Ovary (tissue), 10 donors: ENCODE measurements at places on chromosomes 2 and 18. TPM values are rescaled to one million over a fixed set of nuclear protein-coding genes. Genes with fewer than 3 reads are reported as not detected.

- no peaks in the 10 kb centered on the region for H3K27me3 ChIP-seq
- H3K4me1 ChIP-seq: no peaks in the 10 kb centered on the region
- DNase-seq: no peak
- H3K36me3 ChIP-seq: no peaks in the 10 kb centered on the region
Measured at GRCh38 chr18:63427558-63427957, 5.3 kb upstream of the VPS4B start.

DNA sequence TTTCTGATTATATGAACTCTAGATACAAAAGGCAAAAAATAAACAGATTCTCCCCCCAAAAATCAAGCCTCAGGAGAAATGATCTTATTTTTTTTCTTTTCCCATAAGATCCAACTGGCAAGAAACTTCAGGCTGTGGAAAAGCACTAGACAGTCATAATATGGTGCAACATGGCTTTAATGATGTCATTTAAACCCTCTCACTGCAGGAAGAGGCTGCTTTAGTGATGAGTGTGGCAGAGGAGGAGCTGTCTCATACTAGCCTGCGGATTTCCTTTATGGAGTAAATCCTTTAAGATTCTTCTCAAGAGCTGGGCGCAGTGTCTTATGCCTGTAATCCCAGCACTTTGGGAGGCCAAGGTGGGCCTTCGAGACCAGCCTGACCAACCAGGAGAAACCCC, 83.3 kb upstream of the CD28 start:
- H3K4me3 ChIP-seq: no peak overlapping the region
- no peak overlapping the region for H3K27ac ChIP-seq
- no peak for DNase-seq
- peaks cover 9% of the 10 kb centered on the region for H3K4me1 ChIP-seq

- no peaks in the 10 kb centered on the region for H3K36me3 ChIP-seq
- no peak for DNase-seq
- H3K27me3 ChIP-seq: no peaks in the 10 kb centered on the region
- H3K4me1 ChIP-seq: peaks cover 9% of the 10 kb centered on the region
- no peak overlapping the region for H3K4me3 ChIP-seq
Measured at GRCh38 chr2:26274058-26274613, 29.4 kb downstream of the HADHB start.

DNA sequence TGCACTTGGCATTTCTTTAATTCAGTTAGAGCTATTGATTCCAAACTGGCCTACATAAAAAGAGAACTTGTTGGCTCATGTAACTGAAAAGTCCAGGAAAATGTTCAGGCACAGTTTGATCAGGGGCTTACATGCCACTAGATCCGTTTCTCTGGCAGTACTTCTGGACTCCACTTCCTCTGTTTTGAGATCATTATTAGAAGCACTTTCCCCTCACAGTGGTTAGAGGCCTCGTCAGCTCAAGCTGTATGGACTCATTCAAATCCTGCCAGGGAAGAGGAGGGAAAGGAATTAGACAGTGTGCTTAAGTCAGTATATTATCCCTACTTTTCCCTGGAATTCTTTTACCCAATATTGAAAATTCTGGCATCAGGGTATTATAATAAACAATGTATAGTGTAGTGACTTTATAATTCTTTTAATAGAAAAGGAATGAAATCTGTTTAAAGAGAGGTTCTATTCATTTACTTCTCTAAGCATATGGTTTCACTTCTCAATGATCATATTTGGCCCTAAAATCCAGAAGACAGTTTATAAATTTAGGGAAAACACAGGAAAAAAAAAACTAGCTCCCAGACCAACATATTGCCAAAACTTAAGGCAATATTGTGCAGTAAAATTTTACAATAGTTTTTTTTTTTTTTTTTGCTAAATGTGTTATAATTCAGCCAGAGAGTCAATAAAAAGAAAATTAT, 92.0 kb downstream of the ARMC9 start:
- no peaks in the 10 kb centered on the region for H3K36me3 ChIP-seq
- no peak overlapping the region for H3K4me3 ChIP-seq
- no peaks in the 10 kb centered on the region for H3K27me3 ChIP-seq
- H3K27ac ChIP-seq: no peak overlapping the region

GRCh38 chr2:8392098-8392866, 289.6 kb upstream of the ID2 start:
- no peaks in the 10 kb centered on the region for H3K27me3 ChIP-seq
- DNase-seq: no peak
- H3K4me1 ChIP-seq: no peaks in the 10 kb centered on the region
- no peak overlapping the region for H3K4me3 ChIP-seq
- no peaks in the 10 kb centered on the region for H3K36me3 ChIP-seq

- H3K27ac ChIP-seq: no peak overlapping the region
- H3K4me1 ChIP-seq: no peaks in the 10 kb centered on the region
- H3K4me3 ChIP-seq: no peak overlapping the region
Measured at GRCh38 chr2:124610141-124610540, 585.1 kb downstream of the CNTNAP5 start.

- no peak overlapping the region for H3K4me3 ChIP-seq
- DNase-seq: no peak
- H3K27me3 ChIP-seq: no peaks in the 10 kb centered on the region
- H3K27ac ChIP-seq: no peak overlapping the region
Measured at GRCh38 chr18:25953111-25953510, 137.3 kb downstream of the SS18 start.

DNA sequence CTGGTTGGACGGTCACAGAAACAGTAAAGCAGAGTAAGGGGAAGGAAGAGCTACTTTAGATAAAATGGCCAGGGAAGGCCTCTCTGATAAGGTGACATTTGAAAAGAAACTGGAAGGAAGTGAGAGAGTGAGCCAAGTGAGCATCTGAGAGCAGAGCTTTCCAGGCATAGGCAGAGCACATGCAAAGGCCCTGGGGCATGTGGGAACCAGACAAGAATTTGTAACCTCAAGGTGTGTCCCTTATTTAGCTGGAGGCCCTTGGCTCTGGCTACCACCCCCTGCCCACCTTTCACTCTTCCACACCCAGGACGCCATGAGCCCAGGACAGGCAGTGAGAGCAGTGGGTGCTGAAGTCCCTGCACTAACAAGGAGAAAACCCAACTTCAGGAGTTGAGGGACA, 116.0 kb downstream of the CELF4 start:
- H3K27ac ChIP-seq: no peak overlapping the region
- no peak for DNase-seq
- H3K27me3 ChIP-seq: no peaks in the 10 kb centered on the region
- H3K4me1 ChIP-seq: peaks cover 40% of the 10 kb centered on the region

- H3K36me3 ChIP-seq: no peaks in the 10 kb centered on the region
- H3K27me3 ChIP-seq: no peaks in the 10 kb centered on the region
- no peak for DNase-seq
- H3K4me1 ChIP-seq: no peaks in the 10 kb centered on the region
Measured at GRCh38 chr18:41617647-41618046, 337.4 kb upstream of the PIK3C3 start.

DNA sequence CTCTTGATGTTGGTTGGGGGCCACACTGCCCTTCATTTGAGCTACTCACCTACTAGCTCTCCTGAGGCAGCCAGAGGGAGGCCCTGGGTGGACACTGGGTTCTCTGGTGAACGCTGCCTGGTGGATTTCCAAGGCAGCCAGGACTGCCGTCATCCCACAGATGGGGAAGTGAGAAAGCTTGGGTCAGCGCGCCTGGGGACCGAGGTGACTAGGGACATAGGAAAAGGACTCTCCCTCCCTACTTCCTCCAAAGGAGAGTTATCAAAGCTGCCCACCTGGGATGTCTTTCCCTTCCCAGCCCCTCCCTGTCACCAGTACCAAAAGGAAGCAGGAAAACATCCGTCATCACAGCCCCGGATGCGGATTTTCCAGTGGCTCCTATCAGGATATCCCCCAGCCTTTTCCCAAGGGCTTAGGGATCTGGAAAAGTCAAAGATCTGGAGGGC, 3.8 kb upstream of the SEMA4C start:
- DNase-seq: peak; percentile 59
- no peak overlapping the region for H3K27ac ChIP-seq
- no peaks in the 10 kb centered on the region for H3K27me3 ChIP-seq
- peaks cover 5% of the 10 kb centered on the region for H3K4me1 ChIP-seq

GRCh38 chr2:188511346-188511745, 219.7 kb downstream of the GULP1 start:
- no peaks in the 10 kb centered on the region for H3K36me3 ChIP-seq
- no peak for DNase-seq
- H3K4me1 ChIP-seq: no peaks in the 10 kb centered on the region
- no peaks in the 10 kb centered on the region for H3K27me3 ChIP-seq
- no peak overlapping the region for H3K27ac ChIP-seq

DNA sequence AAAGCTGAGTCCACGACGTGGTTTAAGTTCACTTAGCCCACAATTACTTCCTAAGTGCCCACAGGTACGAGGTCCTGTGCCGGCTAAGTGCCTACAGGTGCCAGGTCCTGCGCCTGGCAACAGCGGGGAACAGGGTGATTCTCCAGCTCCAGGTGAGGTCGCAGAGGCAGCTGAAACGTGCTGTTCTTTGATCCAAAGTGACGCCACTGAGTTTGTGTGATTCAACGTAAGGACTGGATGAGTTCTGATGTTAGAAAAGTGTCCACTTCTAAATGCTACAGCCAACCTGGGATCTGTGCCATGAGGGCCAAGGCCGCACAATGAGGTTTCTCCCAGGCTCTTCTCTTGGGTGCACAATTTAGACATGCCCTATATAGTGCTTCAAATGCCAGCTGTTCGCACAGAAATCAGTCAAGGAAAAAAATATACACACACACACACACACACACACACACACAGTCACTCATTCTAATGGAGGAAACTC, 57.5 kb downstream of the NDUFA10 start:
- no peak overlapping the region for H3K4me3 ChIP-seq
- H3K4me1 ChIP-seq: no peaks in the 10 kb centered on the region
- no peaks in the 10 kb centered on the region for H3K36me3 ChIP-seq
- no peak overlapping the region for H3K27ac ChIP-seq

- H3K27me3 ChIP-seq: no peaks in the 10 kb centered on the region
- H3K27ac ChIP-seq: no peak overlapping the region
- H3K4me3 ChIP-seq: no peak overlapping the region
- no peak for DNase-seq
- H3K36me3 ChIP-seq: no peaks in the 10 kb centered on the region
Measured at GRCh38 chr2:48209214-48209885, 303.1 kb upstream of the FBXO11 start.

DNA sequence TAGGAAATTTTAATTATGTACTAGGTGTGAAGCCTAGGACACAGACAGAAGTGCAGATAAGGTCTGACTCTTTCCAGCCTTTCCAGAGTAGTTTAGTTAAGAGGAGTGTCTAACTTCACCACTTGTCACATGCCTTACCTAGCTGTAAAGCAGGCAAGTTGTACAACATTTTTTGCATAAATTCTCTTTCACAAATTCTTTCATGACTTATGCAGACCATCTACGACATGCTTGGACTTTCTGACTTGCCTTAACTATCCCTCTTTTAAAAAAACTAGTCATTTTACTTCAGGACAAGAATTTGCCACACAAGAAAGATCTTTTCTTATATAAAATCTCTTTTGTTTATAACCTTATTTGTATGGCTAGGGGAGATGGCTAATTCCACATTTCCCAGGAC, 1273.6 kb upstream of the SLC39A10 start:
- DNase-seq: no peak
- no peak overlapping the region for H3K27ac ChIP-seq

GRCh38 chr18:63376538-63376937, 9.5 kb upstream of the KDSR start:
- DNase-seq: no peak
- no peaks in the 10 kb centered on the region for H3K27me3 ChIP-seq
- H3K27ac ChIP-seq: no peak overlapping the region
- no peaks in the 10 kb centered on the region for H3K36me3 ChIP-seq
- H3K4me3 ChIP-seq: no peak overlapping the region

GRCh38 chr18:35861367-35862118, 110.9 kb upstream of the RMP24 start:
- no peaks in the 10 kb centered on the region for H3K27me3 ChIP-seq
- H3K4me3 ChIP-seq: no peak overlapping the region
- no peak for DNase-seq

DNA sequence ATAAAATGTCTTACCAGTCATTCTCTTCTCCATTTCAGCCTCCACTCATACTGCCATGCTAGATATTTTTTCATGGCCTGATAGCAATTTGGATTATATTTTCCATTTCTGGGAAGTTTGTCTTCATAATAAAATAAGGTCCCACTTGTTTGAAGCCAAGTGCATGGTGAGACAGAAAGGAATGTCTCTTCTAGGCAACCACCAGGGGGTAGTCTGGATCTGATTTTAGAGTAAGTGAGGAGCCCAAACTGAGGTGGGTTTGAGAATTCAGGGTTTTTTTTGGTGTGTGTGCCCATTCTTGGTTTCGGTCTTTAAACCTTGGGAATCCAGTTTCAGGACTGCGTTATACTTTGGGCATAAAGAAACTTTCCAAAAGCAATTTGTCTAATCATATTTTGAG, 315.5 kb downstream of the RPRM start:
- H3K27ac ChIP-seq: no peak overlapping the region
- H3K27me3 ChIP-seq: no peaks in the 10 kb centered on the region
- no peaks in the 10 kb centered on the region for H3K36me3 ChIP-seq
- DNase-seq: no peak

DNA sequence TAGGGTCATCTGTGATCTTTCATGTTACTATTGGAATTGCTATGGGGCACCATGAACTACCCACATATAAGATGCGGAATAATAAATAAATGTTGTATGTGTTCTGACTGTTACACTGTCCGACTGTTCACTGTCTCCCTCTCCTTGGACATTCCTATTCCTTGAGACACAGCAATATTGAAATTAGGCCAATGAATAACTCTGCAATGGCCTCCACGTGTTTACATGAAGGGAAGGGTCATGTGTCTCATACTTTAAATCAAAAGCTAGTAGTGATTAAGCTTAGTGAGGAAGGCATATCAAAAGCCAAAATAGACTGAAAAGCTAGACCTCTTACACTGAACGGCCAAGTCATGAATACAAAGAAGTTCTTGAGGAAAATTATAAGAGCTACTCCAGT, 751.3 kb downstream of the SOCS6 start:
- no peaks in the 10 kb centered on the region for H3K36me3 ChIP-seq
- DNase-seq: no peak
- H3K4me1 ChIP-seq: no peaks in the 10 kb centered on the region
- no peak overlapping the region for H3K4me3 ChIP-seq
- no peaks in the 10 kb centered on the region for H3K27me3 ChIP-seq

- H3K4me1 ChIP-seq: no peaks in the 10 kb centered on the region
- no peaks in the 10 kb centered on the region for H3K36me3 ChIP-seq
- no peak overlapping the region for H3K27ac ChIP-seq
- H3K4me3 ChIP-seq: no peak overlapping the region
- H3K27me3 ChIP-seq: no peaks in the 10 kb centered on the region
Measured at GRCh38 chr2:70984228-70984575, 5.8 kb downstream of the ANKRD53 start.

Gene EFR3B
- 0.45 TPM for polyA plus RNA-seq

Gene PMAIP1
- polyA plus RNA-seq: 0.47 TPM

Gene GCKR
- polyA plus RNA-seq: 4.7 TPM

Gene PARD3B
- 16.7 TPM for polyA plus RNA-seq

Gene PDE11A
- 0.47 TPM for polyA plus RNA-seq

Gene ALS2
- 6.1 TPM for polyA plus RNA-seq

Gene ACVR1C
- 1.8 TPM for polyA plus RNA-seq

Gene ZNF236
- polyA plus RNA-seq: 4.3 TPM

Gene PROC
- polyA plus RNA-seq: not detected

Gene COBLL1
- polyA plus RNA-seq: 11.5 TPM

Gene MYO5B
- 1.2 TPM for polyA plus RNA-seq

Gene DSC3
- polyA plus RNA-seq: 1.2 TPM

Gene DGKD
- polyA plus RNA-seq: 19.0 TPM

Gene SULT1C4
- polyA plus RNA-seq: 47.1 TPM
